ENCODE measurements at places on chromosomes 11 and 22.

- DNase-seq: no peak
Measured at GRCh38 chr11:74671520-74672196, 59.6 kb downstream of the CHRDL2 start.

DNA sequence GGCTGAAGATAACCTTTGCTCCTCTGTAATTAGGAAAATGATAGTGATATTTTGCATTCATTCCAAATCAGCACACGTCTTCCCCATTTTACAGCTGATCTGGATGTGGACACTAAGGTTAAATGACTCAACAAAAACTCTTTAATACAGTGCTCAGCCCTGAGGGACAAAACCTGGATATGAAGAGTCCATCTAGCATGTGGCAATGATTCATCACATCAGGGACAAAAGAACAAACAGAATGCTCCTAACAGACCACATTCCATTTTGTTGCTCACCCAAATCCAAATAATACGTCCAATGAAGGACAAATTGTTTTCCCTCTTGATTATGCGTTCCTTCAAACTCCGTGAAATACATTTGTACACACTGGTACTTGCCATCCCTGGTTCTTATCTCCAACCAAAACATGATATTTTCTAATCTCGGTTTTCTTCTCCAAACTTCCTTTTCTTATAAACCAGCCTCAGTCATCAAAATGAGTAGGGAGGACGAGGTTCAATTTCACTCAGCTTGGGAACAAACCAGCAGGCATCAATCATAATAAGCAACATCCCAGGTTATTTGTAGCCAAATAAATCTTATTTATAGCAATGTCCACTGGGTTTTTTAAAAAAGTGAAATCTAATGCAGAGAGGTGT lies 53.7 kb upstream of the MTMR2 start:
- DNase-seq: no peak

GRCh38 chr11:134385774-134386565 lies 26.1 kb downstream of the B3GAT1 start:
- DNase-seq: no peak

GRCh38 chr11:32204751-32205150 lies 113.9 kb downstream of the RCN1 start:
- DNase-seq: no peak

- DNase-seq: no peak
Measured at GRCh38 chr11:11293798-11294550, 59.1 kb downstream of the CSNK2A3 start.
